ENCODE measurements at places on chromosomes 16 and 17.

DNA sequence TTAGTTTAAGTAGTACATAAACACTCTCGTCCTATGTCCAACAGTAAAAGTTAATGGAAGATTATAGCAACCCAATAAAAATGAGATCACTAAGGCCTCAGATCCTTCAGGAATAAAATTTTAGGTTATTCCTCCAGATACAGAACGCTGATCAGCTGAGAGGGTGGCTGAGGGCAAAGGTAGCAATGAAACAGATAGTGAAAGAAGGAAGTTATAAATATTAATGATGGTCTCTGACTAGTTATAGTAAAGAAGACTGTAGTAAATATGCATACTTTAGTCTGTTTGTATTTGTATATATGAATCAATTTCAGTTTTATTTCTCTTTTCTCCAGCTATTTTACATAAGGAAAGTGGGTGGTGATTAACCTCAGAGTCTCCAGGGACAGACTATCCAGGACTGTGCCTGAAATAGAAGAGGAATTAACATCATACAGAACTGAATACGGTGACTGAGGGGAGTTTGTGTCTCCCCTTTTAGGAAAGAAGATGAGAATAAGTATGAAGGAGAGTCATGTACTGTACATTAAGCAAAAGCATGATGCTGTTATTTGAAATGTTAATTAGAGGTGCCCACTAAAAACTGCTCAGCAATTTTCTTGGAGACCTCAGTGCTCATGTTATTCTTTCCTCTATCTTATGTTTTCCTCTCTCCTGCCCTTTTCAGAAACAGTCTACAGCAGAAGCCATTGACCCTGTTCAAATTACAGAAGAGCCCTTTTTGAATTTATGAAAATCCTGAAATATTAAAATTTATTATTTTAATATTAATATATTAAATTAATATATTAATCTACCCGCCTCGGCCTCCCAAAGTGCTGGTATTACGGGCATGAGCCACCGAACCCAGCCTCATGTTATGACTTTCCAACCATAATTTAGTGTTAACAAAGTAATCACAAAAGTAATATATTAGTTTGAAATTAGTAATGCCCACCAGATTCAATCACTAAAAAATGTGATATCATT, 36.5 kb upstream of the DHRS7B start:
- DNase-seq = no peak

GRCh38 chr17:37386462-37386861, 10.7 kb downstream of the C17orf78 start:
- DNase-seq = no peak

DNA sequence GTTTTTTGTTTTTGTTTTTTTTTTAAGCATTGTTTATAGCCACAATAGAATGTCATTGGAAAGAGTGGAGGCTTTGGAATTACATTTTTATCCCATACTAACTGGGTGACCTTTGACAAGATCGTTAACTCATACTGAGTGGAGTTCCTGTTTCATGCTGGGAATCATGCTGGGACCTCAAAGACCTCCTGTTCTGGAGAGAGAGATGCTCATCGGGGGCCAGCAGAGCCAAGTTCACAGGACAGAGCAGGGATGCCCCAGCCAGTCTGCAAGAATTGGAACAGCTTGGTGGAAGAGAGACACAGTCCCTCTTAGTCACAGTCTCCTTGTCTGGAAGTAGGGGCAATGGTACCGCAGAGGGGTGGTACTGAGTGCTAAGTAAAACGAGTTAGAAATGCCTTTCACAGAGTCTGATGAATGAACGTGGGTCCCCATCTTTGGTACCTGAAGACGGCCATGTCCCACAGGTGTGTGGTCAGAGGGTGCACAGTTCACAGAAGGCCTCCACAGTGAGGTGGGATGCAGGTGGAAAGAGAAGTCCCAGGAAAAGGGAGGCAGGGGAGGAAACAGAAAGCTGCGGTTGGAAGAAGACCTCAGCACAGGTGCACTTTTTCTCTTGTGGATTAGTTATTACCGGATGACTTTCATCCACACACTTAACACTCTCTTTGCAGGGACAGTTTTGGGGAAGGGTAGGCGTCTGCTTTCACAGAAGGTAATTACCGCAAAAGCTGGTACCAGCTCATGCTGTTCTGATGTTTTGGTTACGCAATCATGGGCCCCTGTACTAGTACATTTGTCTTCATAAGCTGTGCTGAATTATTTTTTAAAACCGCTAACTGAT, 147.8 kb downstream of the PRKCA start:
- DNase-seq = no peak

DNA sequence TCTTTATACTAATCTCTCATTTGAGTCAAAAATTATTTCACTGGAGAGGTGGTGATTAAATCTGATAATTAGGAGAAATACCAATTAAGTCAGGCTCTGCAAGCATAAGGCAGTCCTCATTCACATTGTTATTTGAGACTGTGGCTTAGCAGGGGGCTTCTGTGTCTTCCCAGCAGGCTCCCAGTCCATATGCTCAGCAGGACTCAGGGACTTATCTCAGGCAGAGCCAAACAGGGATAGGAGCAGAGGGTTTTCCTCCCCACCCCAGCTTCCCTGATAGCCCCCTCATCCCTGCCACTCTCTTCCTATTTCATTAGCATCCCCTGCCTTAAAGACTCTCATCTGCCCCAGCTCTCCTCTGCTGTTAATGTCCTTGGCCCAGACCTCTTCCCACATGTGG, 104.3 kb upstream of the DNAH9 start:
- DNase-seq = no peak

GRCh38 chr17:82836823-82837357, 2.9 kb downstream of the ZNF750 start:
- no peak for DNase-seq

Measured in stimulated activated CD8-positive, alpha-beta memory T cell treated with anti-CD3 and anti-CD28 coated beads, Interleukin-7, amount 100 ng/mL, for 4 hours (primary cell).